Germinal center (tissue), 1 donor: ENCODE measurements at places on chromosomes 7 and 10.

DNA sequence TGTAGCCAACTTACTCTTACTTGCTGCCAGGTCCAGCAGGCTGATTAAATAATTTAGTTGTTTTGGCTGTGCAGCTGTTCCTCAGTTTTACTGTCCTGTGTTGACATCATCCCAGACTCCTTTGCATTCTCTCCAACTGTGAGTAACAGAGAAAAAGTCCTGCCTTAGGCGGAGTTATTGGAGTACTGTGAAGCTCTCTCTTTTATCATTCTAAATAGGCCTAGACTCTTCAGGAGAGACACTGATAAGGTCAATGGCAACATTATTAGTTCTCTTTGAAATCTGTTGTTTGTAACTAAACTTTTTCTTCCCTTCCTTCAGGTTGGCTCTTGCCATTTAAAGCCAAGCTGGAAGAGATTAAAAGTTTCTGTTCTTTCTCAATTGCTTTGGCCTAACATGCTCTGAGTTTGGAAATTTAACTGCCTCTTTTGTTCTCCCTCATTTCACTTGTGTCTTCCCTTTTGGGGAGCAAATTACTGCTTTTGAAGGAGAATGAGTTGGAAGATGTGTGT lies 215.7 kb upstream of the CSTF2T start:
- DNase-seq, result no peak

GRCh38 chr10:58460157-58460556 lies 52.5 kb upstream of the BICC1 start:
- no peak for DNase-seq

GRCh38 chr10:52308251-52309031 lies 5.6 kb upstream of the DKK1 start:
- DNase-seq, result peak; percentile 65

GRCh38 chr7:932651-932975 lies 21.9 kb downstream of the ADAP1 start:
- no peak for DNase-seq

DNA sequence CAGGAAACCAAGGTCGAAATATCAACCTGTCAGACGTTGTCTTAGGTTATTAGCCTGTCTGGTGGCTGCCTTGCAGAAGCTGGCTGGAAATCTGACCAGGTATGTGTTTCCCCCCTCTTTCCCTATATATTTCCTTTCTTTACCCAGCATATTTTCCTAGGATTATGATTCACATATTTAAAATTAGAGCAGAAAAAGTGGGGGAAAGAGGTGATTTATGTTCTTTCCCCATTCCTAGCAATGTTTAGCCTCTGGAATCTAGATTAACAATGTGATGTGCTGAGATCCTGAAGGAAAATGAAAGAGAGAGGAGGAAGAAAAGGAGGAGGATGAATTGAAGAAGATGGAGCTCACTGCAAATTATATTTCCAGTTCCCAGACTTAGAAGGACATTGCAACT lies 421.4 kb upstream of the AUTS2 start:
- DNase-seq, result no peak

- no peak for DNase-seq
These were observed 13.4 kb upstream of the GLI3 start for GRCh38 chr7:42250411-42250810.

DNA sequence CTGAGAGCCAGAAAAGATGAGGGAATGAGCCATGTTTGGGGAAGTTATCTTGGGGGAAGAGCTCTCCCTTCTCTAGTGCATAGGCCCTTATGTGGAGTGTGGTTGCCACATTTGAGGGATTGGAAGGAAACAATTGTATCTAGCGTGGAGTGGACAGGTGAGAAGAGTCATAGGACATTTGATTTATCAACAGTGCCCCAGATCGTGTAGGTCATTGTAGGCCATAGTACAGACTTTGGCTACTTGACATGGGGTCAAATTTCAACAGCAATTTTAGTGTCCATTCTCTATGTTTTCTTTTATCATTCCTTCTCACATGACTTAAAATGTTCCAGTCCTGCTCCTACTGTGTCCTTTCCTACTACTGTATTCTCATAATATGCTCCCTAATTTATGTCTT lies 1182.8 kb downstream of the SORCS1 start:
- no peak for DNase-seq

DNA sequence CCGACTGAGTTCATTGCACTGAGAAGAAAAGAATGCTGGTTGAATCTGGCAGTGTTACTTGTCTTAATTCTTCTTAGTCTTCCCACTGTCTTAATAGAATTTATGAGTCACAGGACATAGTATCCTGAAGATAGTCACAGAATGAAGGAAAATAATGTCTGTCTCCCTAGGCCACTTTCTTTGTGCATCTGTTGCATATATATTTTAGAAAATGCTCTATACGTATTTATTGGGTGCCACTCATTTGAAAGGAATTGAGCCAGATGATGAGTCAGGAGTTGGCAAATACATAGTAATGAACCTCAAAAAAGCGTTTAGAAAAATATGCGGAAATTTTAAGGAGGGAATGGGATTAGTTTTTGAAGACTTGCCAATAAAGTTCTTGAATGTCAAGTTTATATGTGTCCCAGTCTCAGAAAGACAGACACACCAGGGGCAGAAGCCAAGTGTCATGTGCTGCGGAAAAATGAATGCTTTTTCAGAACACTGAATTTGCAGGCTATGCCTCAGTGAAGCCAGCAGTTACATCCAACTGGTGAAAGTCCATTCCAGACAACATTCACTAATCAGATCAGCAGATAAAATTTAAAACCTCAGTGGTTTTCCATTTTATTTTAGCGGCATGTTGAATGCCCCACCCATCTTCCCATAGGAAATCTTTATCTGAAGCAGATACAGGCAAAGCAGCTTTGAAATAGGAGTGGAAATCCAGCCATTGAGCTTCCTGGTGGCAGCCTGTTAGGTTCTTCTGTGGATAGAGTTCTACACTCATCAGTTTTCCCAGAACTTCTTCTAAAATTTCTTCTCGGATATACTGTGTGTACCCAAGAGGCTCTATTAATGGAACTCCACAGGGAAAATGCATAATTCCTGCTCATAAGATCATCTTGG lies 308.4 kb downstream of the BICC1 start:
- no peak for DNase-seq

- DNase-seq, result no peak
These were observed 701 bp downstream of the MTPAP start for GRCh38 chr10:30348378-30348776.

DNA sequence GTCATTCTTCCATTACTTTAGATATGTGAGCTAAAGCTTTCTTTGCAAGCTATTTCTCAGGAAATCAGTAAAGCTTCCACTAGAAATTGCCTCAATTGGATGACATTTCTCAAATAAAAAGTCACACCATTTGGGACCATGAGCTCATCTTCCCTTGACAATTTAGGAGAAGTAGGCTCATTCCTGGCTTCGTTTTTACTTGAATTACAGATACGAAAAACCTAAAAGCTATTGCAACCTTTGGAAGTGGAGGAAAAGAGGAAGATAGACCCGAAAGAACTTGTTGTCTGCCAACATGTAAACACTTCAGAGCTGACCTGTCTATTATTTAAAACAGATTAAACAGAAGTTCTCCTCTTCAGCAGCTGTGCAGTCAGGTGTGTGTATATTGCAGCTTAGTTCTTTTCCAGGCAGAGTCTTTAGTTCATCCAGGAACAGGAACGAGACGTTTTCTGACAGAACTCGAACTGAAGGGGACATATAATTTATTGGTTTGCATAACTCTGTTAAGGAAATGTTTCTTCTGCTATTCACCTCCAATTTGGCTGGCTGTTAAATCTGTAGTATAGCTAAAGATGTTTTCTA lies 43.1 kb upstream of the ST8SIA6 start:
- DNase-seq, result no peak

DNA sequence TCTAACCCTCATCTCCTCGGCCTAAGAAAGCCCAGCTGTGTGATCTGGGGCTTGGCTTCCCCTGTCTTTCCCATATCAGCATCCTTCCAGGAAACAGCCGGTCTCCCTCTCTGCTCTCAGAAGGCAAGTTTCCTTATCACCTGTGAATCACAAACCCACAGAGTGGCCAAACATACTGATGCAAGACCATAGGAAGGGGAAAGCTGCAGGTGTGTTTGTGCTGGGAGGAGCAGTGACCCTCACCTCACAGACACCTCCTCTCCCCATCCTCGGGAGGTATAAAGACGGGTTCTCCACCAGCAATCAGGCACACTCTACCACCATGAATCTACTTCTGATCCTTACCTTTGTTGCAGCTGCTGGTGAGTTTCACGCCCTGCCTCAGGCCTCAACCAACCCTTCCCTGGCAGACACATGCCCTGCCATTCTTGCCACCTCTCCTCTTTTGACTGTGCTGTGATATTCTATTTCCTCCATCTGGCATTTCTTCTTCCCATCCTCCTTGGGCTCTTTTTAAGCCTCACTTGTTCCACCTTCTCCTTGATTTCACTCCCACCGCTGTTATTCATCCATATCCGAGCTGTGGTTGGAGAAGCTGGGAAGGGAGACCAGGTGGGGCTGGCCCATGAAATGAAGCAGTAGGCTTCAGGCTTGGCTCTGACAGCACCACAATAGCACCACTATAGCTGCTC lies at the start of gene PRSS2:
PRSS2 (plus strand) TSS at position 310 of the 692 bp plus-strand sequence; CDS start at position 323, 13 bp downstream.
- DNase-seq, result no peak
